Mesenchymal stem cell (in vitro differentiated cells and primary cell): ENCODE measurements at places on chromosomes 7 and 10.

DNA sequence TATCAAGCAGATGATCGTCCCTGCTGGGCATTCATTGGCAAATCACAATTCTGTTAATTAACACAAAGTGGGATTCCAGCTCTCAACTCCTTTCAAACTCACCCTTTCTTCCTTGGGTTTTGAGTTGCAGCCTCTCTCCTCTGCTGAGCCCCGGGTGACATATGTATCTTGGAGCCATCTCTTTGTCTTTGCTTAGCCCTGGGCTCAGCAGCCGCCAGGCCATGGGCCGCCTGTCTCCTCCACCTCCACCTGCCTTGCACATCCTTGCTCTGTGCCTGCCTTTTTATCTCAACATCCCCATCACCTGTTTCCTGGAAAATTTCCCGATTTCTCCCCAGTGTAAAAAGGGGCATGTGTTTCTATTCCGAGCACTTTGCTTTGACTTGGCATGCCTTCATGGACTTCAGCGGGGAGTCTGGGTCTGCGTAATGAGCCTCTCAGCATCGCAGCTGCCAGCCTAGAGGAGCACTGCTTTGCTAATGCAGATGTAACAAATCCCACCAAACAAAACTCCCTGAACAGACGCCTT, 141.3 kb upstream of the AGK start:
- H3K36me3 ChIP-seq, result no peaks in the 10 kb centered on the region
- H3K4me1 ChIP-seq, result no peaks in the 10 kb centered on the region
- no peak for DNase-seq

- no peak overlapping the region for H3K27ac ChIP-seq
- no peak for DNase-seq
- H3K4me3 ChIP-seq, result no peak overlapping the region
- no peaks in the 10 kb centered on the region for H3K36me3 ChIP-seq
- H3K4me1 ChIP-seq, result peaks cover 2% of the 10 kb centered on the region
Observed at GRCh38 chr7:45595809-45596664, 21.9 kb downstream of the ADCY1 start.

DNA sequence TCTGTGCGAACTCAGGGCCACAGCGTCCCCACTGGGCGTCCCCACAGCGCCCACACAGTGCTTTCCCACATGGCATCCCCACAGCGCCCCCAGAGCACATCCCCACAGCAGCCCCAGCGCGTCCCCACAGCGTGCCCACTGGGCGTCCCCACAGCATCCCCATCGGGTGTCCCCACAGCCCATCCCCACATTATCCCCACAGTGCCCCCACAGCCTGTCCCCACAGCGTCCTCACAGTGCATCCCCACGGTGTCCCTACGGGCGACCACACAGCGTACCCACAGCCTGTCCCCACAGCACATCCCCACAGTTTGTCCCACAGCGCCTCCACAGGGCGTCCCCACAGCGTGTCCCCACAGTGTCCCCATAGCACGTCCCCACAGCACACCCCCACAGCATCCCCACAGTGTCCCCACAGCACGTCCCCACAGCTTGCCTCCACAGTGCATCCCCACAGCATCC, 131.6 kb downstream of the ACTR3B start:
- H3K27me3 ChIP-seq, result peaks cover 12% of the 10 kb centered on the region
- H3K36me3 ChIP-seq, result no peaks in the 10 kb centered on the region
- DNase-seq, result no peak
- peaks cover 2% of the 10 kb centered on the region for H3K4me1 ChIP-seq
- no peak overlapping the region for H3K27ac ChIP-seq
- H3K4me3 ChIP-seq, result no peak overlapping the region

DNA sequence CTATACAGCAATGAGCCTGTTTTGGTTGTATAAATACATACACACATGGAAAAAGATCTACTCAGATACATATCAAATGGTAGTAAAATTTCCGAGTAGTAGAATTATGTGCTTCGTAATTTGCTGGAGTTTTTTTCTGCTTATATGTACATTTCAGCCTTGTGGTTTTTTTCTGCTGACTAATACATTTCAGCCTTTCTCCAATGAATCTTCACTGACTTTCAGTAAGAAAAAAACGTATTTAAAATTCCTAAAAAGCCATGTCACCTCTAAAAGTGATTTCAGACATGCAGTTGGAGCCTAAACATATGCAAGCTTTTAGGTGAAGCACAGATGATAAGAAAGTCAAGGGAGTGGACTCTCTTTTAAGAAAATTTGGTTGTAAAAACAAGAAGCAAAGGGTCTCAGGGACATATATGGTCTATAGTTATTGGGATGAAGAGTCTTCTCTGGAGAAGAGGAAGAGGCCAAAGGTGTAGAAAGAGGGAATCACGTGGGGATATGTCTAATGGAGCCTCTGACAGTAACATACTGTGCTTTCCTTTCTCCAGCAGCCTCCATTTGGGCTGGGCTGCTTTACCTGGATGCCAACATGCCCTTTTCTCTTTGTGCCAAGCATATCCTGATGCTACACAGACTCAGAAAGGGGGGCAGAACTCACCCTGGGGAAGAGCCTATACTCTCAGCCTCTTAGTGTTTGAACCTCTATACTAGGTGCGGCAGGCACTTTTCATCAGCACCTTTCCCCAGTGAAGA, 2.4 kb downstream of the AMPH start:
- H3K4me1 ChIP-seq, result peaks cover 2% of the 10 kb centered on the region
- H3K27ac ChIP-seq, result no peak overlapping the region
- no peaks in the 10 kb centered on the region for H3K27me3 ChIP-seq
- DNase-seq, result no peak
- peaks cover 2% of the 10 kb centered on the region for H3K36me3 ChIP-seq
